Activated naive CD8-positive, alpha-beta T cell treated with anti-CD3 and anti-CD28 coated beads, Interleukin-2, amount 50 U/mL, for 16 hours (primary cell): ENCODE measurements at places on chromosomes 7 and 10.

- no peak for DNase-seq
Measured at GRCh38 chr7:143375298-143376034, 5.7 kb upstream of the ZYX start.

DNA sequence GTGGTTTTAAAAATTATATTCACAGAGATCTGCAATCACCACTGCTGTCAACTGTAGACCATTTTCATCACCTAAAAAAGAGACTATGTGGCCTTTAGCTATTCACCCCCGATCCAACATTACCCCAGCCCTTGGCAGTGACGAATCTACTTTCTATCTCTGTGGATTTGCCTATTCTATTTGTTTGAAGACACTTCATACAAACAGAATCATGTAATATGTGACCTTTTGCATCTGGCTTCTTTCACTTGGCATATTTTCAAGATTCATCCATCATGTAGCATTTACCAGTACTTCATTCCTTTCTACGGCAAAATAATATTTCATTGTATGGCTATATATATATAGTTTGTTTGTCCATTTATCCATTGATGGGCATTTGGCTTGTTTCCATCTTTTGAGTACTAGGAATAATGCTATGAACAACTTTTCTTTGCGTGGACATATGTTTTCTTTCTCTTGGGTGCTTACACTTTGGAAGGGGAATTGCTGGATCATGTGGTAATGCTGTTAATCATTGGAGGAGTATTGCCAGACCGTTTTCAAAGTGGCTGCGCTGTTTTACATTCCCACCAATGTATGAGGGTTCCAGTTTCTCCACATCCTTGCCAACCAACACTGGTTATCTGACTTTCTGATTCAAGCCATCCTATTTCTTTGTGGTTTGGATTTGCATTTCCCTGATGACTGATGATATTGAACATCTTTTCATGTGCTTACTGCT, 22.3 kb downstream of the ADAMTS14 start:
- no peak for DNase-seq

DNA sequence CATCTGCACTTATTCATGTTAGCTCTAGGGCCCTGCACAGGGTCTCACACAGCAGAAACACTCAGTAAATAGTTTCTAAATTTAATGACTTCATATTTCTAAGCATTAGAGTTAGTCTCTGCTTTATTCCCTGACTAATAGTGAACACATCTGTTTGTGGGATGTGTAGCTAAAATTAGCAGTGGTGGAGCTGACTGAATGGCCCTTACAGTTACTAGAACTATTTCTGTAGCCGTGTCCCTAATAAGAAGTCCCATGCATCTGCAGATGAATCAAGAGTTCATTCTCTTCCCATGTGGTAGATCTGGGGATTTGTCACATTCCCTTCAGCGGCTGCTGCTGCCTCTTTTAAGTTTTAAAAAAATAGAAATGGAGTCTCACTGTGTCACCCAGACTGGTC, 11.7 kb downstream of the MAP3K8 start:
- DNase-seq: no peak

- DNase-seq: no peak
Measured at GRCh38 chr10:112687647-112688046, 240.6 kb downstream of the VTI1A start.

DNA sequence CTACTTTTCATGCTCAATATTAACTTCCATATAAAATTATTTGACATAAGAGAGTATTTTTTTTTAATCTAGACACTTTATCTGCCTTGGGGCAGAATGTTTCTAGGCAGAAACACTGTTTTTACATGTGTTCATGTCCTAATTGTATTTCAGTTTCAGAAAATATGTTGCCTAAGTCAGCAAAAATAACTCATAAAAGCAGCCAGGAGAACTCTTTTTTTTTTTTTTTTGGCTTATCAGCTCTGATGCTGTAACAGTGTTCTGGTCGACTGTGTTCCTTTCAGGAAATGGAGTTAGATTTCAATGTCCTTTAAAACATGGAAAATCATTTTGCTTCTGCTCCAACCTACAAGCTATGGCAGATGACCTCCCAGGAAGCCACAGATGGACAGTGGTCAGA, 63.2 kb upstream of the OPALIN start:
- no peak for DNase-seq

- DNase-seq: no peak
Measured at GRCh38 chr7:41418337-41418736, 284.6 kb downstream of the INHBA start.
